Activated CD4-positive, alpha-beta T cell treated with anti-CD3 and anti-CD28 coated beads, Interleukin-10, Interleukin-2, amounts not matched to agents 100 ng/mL and 50 ng/mL, durations not matched to agents 16 hours and 8 hours (primary cell): ENCODE measurements at places on chromosomes 1 and 21.

- DNase-seq = no peak
Observed at GRCh38 chr1:110344152-110344551, 5.0 kb downstream of the RBM15 start.

DNA sequence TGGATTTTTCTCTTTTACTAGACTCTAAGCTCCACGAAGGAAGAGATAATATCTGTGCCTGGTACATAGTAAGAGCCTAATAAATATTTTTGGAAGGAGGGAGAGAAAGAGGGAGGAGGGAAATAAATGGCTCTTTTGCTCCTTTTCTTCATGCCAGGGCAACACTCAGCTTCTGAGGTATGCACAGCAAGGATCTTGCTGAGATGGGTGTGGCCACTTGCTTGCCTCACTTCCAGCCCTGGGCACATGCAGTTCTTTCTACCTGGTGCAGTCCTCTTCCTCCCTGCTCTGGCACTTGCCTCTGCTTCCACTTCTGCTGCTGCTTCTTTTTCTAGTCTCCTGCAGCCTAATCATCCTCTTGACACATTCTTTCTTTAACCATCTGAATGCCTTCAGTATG, 148.1 kb downstream of the FGGY start:
- DNase-seq = no peak

- no peak for DNase-seq
Observed at GRCh38 chr1:188877668-188878067, 1600.0 kb downstream of the BRINP3 start.

- DNase-seq = no peak
Observed at GRCh38 chr1:115767403-115767802, 1.1 kb downstream of the CASQ2 start.

DNA sequence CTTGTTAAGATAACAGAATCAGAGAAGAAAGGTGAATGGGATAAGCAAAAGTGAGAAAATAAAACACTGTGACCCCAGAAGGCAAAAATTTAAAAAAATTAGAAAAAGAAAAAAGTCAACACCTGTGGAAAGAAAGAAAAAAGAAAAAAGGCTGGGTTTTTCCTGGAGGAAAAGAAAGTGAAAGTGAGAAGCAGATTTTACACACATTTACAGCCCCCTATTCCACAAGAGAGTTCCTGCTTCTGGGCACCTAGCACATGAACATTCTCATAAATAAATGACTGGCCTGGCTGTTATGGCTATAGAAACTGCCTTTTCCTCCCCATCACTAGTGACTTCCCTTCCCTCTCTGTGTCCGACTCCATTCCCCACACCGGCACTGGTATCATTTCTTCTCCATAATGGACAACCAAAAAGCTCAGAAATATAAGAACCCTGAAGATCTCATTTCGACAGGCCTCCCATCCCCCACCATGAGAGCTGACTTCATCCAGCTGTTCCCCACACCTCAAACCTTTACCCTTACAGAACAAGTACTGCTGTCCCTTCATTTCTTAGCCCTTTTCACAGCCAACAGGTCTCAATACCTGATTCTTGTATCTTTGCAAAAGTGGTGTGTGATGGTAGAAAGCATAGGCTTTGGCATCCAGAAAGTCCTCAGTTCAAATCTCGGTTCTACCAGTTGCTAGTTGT, 12.6 kb downstream of the MTF1 start:
- no peak for DNase-seq

GRCh38 chr1:109547463-109548320, 723 bp upstream of the GNAI3 start:
- peak; percentile 23 for DNase-seq

GRCh38 chr1:202362212-202362611, 13.7 kb downstream of the PPP1R12B start:
- no peak for DNase-seq

- no peak for DNase-seq
Observed at GRCh38 chr21:34877485-34878128, 171.5 kb downstream of the RUNX1 start.

DNA sequence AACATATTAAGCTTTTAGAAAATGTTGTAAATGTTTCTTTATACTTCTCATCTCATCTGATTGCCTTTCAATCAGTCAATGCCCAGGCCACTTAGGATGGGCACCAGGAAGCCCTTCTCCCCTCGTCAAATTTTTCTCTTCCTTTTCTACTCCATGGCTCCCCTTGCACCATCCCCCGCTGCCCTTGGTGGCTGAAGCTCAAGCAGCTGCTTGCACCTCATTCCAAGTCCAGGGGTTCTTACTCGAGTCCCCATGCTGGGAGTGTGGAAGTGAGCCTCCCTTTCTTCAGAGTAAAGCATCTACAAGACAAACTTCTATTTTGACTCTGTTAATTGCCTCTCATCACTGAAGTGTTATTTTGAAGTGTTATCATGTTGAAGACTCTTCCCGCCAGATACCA, 39.7 kb upstream of the KRTAP11-1 start:
- no peak for DNase-seq

- DNase-seq = no peak
Observed at GRCh38 chr1:22074803-22075202, 22.3 kb downstream of the CDC42 start.

DNA sequence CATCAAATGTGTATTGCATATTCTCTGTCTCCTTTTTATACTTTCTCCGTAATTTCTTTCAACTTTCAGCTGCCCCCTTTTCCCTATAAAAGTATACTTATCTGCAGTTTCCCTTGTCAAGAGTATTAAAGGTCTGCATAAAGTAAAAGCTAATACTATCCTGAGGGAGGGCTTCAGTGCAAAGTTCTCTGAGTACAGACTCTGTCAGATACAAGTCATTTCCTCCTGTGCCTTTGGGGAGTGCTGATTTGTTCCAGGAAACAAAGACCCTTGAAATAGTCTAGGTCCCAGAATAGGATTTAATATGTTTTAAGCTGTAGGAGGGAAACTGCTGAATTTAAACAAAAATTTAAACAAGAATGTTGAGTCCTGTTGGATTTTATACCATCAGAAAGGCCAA, 11.7 kb downstream of the GPR161 start:
- DNase-seq = no peak

DNA sequence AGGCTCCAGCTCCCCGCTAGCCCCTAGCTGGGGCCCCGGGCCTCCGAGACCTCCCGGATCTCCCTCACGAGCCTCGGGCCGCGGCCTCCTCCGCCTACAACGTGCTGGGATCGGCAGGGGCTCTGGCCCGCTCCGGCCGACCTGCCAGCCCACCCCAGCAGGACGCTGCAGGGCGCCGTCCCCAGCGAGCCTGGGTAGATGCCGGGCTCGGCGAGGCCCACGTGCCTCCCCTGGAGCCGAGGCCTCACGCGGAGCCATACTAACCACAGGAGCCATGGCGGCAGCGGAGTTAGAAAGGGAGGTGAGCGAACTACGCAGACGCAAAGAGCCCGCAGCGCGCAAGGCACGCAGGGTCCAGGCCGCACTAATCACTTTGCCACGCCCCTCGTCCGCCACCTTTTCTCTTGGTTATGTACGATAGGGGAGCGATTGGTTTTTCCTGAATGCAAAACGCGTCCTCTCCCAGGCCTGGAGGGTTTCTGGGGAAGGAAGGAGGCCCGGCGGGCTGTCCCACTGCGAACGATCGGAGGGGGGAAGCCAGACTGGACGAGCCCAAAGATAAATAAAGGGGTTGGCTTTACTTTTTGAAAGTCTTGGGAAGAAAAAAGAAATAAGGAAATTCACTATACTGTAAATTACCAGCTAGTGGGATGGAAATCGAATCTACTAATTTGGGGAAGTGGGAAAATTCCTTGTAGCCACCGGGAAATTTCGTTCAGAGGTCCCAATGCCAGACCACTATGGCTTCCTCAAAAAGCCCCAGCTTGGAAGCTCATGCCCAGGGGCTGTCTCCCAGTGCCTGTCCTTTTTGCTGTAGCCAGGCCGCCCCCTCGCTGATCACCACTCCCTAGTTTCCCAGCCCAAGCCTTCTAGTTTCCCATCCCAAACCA, at the start of gene RPL22:
TSS of gene RPL22 (minus strand) at position 298 of the 890 bp plus-strand sequence. CDS start at position 276, 22 bp downstream.
- peak; percentile 99 for DNase-seq

DNA sequence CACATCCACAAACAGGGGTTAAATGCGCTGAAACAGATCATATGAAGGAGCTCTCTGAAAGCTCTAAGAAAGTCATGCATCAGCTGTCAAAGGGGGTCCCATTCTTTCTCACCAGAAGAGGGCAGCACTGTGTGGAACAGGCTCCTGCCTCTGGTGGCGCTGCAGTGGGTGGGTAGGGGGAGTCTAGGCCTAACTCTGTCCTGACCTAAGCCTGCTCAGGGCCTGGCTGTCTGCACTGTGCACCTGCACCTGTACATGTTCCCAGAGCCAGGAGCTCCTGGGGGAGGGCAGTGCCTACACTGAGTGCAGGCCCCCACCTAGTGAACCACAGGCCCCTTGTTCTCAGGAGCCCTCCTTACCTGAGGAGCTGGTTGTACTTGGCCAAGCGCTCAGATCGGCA, 16.0 kb downstream of the ENO1 start:
- DNase-seq = peak; percentile 55

GRCh38 chr1:88658419-88658818, 25.7 kb upstream of the PKN2 start:
- no peak for DNase-seq

GRCh38 chr1:176211396-176212165, 4.5 kb upstream of the COP1 start:
- no peak for DNase-seq

- no peak for DNase-seq
Observed at GRCh38 chr1:55640708-55641473, 425.7 kb upstream of the USP24 start.

- no peak for DNase-seq
Observed at GRCh38 chr1:153348511-153349362, at the start of gene PGLYRP4. PGLYRP4 (minus strand) TSS chr1:153348841; CDS start chr1:153347932, 909 bp downstream.

- no peak for DNase-seq
Observed at GRCh38 chr1:96073100-96073499, 648.5 kb upstream of the PTBP2 start.

DNA sequence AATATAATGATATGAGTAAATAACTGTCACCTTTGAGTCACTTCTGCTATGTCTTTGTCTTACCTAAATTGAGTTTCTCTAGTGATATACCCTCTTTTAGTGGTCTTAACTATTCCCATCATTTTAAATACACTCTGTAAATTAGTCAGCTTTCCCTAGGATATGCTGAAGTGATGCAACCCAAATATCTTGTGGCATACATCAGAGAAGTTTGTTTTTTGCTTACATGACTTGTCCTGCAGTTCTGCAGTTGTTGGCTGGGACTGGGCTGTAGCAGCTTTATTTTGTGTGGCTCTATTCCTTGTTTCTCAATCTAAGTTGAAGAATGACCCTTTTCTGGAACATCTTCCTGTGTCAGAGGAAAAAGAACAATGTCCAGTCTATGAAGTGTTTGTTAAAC, 76.4 kb downstream of the TTC3 start:
- DNase-seq = no peak
